ENCODE measurements at places on chromosomes 4 and X.

GRCh38 chrX:47629419-47630200 lies at the start of gene CFP:
CFP (minus strand) TSS chrX:47629930; CDS start chrX:47629844, 86 bp downstream.
- no peak for DNase-seq

GRCh38 chrX:29397506-29397905 lies 810.3 kb downstream of the IL1RAPL1 start:
- no peak for DNase-seq

- no peak for DNase-seq
These were observed 2108.9 kb upstream of the TENM3 start for GRCh38 chr4:180134091-180134866.

- no peak for DNase-seq
These were observed 61.1 kb downstream of the DCLK2 start for GRCh38 chr4:150139297-150139865.

DNA sequence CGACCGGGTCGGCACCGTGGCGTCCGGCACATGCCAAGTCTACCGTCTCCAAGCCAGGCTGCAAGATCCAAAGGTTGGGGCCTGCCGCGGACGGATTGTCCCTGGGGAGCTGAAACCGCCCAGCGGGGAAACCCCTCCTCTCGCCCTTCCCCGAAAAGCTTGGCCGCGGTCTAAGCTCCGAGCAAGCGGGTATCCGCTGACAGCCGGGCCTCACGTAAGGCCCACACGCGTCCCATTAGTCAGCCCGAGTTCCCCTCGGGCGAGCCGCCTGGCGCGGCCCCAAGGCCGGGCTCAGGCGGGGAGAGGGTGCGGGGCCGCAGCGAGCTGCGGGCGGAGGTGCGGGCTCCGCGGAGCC lies 6.8 kb upstream of the BCOR start:
- no peak for DNase-seq

GRCh38 chr4:138645289-138645688 lies 370.3 kb upstream of the NOCT start:
- DNase-seq, result no peak

- no peak for DNase-seq
These were observed 98.9 kb upstream of the PJA1 start for GRCh38 chrX:69264158-69264581.

DNA sequence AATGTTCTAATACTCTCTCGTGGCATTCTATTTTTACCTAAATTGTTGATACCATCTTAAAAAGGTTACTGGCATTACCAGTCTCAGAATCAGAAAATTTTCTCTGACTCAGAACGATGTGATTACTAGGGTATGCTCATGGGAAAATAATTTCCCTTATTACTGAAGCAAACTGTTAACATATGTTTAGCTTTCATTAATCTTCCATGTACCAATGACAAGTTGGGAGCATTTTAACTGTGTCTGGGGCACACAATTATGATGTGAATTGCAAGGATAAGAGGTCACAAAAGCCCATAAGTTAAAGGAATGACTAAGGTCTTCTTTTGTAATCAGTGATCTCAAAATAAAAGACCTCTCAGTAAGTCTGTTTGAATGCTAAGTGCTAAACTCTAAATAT lies 1254.6 kb downstream of the PCDH18 start:
- no peak for DNase-seq

DNA sequence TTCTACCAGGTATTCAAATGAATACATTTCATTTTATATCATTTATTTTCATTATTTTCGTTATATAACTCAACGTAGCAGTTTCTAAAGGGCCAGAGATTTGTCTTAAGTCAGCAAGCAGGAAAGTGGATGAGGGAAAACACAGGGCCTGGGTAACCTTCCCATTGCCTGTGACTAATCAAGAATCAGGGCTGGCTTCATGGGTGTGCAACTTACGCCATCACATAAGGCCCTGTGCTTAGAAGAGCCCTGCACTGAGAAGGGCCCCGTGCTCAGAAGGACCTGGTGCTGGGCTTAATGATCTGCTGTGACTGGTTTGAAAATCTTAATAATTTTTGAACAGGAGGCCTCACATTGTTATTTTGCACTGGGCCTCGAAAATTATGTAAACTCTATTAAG lies 65.4 kb upstream of the FAM9C start:
- DNase-seq, result no peak

Measured in effector memory CD8-positive, alpha-beta T cell (primary cell).